ENCODE measurements at places on chromosomes 13 and 19.

- no peak for DNase-seq
Observed at GRCh38 chr19:55451163-55451964, 8.3 kb upstream of the SHISA7 start.

DNA sequence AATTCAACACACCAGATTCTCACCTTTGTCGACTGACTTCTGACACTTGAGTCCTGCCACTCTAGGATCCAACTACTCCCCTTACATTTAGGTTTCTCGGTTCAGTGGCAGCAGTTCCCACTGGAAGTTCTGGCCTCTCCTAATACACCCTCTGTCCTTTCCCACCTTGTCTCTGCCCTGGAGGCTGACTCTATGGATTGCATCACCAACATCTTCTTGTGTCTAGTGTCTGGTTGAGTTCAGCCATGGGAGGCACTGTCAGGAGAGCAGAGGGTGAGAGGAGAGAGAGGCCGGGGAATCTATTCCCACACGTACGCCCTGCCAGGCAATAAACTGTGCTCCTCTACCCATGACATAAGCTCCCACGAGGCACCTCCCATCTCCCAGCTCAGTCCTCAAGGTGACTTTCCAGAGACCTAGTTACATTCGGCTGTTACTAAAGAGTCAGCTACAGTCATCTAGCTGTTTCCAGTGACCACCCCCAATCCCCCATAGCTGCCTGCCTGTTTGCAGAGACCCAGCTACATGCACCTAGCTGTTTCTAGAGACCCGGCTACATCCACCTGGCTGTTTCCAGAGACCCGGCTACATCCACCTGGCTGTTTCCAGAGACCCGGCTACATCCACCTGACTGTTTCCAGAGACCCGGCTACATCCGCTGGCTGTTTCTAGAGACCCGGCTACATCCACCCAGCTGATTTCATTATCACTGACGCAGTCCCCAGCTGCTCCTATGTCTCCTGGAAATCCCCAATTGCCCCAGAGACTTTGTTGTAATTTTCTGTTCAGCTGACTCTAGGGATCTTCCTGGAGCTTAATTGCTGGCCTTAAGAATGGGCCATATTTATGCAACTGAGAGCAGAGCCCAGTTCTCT is 8.1 kb upstream of the LILRB4 start:
- DNase-seq = no peak

GRCh38 chr13:42022336-42022735 is 26.1 kb upstream of the DGKH start:
- DNase-seq = no peak

- DNase-seq = peak; percentile 0
Observed at GRCh38 chr13:64993514-64994164, 2236.5 kb downstream of the PCDH9 start.

DNA sequence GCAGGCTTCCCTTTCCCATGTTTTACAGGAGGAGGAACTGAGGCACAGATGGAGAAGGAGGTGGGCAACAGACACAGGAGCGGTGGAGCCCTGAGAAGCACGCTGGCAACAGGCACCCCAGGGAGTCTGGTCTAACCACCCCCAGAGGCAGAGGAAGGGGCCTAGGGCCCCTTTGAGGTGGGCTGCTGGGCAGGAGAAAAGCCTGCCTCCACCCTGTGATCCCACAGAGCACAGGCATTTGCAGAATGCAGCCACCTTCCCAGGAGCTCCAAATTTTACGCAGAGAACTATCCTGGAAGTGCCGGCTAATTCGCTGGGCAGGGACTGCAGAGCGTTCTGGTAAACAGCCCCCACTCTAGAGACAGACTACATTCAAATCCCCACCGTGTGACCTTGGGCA is 30.4 kb downstream of the RAB20 start:
- no peak for DNase-seq

DNA sequence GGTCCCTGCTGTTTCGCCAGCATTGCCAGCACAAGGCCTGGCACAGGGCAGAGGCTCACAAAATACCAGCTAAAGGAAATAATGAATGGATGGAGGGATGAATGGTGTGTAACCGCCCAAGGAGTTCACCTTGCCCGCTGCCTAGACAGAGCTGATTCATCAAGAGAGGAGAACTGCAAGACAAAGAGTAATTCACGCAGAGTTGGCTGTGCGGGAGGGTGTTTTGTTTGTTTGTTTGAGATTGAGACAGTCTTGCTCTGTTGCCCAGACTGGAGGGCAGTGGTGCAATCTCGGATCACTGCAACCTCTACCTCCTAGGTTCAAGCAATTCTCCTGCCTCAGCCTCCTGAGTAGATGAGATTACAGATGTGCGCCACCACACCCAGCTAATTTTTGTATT is 3.0 kb downstream of the OPA3 start:
- no peak for DNase-seq

GRCh38 chr19:44574186-44574950 is 39.0 kb upstream of the IGSF23 start:
- DNase-seq = no peak

DNA sequence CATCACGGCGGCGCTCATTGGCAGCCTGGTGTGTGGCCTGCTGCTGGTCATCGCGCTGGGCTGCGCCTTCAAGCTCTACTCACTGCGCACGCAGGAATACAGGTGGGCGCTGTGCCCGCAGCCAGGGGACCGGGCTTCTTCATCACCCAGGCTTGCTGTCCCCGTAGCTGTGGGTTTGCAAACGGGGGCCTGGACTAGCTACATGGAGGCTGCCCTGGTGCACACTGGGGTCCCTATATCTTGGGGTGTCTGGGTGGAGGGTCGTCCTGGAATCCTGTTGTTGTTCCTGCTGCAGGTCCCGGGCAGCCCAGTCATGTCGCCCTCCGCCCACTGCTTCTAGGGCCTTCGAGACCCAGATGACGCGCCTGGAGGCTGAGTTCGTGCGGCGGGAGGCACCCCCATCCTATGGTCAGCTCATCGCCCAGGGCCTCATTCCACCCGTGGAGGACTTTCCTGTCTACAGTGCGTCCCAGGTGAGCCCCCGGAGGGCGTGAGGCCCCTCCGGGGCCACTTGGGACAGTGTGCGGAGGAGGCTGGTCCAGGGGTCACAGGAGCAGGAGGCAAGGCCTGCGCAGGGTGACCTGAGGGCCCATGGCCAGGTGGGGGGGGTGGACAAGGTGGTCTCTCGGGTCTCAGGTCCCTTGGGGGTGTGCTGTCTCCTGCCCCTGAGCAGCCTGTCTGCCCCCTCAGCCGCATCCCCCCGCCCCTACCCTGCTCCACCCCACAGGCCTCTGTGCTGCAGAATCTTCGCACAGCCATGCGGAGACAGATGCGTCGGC is 12.3 kb downstream of the LRP3 start:
- no peak for DNase-seq

- no peak for DNase-seq
Observed at GRCh38 chr13:46341112-46341711, 45.8 kb downstream of the RUBCNL start.

- DNase-seq = peak; percentile 56
Observed at GRCh38 chr19:13155472-13156359, 5.5 kb downstream of the IER2 start.

GRCh38 chr19:5342573-5343201 is 2.1 kb upstream of the PTPRS start:
- DNase-seq = no peak

- no peak for DNase-seq
Observed at GRCh38 chr13:46996316-46997030, 99.6 kb upstream of the HTR2A start.

DNA sequence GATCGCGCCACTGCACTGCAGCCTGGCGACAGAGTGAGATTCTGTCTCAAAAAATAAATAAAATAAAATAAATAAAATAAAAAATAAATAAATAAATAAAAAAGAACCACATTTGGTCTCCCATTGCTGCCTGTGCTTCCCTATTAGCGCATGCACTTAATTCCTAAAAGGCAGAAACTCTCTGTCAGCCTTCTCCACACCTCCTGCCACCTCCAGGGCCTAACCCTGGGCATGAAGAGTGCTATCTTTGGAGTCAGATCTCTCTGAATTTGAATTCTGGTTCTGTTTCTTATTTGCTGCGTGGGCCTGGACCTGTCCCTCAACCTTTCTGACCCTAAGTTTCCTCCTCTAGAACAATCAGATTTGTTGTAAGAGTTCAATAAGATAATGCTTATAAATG is 11.3 kb downstream of the NCAN start:
- no peak for DNase-seq

DNA sequence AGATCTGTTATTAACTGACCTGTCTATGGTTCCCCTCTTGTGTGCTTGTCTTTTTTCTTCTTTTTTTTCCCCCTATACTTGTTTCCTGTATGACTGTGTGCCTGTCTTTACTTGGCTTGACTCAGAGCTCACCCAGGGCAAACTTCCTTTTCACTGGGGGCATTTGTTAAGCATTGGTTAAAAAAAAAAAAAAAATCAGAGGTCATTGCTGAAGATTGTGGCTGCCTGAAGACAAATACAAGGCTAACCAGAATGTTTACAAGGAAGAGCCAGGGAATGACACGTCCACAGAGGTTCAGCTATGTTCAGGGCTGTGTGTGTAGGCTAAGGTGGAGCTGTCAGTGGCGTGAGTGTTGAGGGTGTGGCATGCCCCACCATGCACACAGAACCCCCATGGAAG is 47.1 kb downstream of the LNX2 start:
- DNase-seq = no peak

GRCh38 chr13:85313761-85314503 is 485.3 kb downstream of the SLITRK6 start:
- DNase-seq = peak; percentile 16

- no peak for DNase-seq
Observed at GRCh38 chr13:41058295-41059070, 2.8 kb upstream of the WBP4 start.

DNA sequence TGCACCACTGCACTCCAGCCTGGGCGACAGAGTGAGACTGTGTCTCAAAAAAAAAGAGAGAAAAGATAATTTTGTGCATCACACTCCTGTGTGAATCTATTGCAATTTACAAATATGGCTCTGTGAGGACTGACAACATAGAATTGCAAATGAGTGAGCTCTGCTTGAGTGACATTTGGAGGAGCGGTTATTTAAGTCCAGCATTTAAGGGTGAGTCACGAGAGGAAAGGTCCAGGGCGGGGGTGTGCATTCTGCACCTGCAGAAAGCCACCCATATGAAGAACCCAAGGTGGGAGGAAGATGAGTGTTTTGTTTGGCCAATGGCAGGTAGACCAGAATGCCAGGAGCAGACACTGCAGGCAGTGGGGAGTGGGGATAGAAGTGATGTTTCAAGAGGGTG is 58.5 kb downstream of the DGKH start:
- DNase-seq = no peak

GRCh38 chr19:55376241-55376933 is at the start of gene TMEM190:
TMEM190 (plus strand) TSS chr19:55376826; CDS start chr19:55376854, 28 bp downstream.
- DNase-seq = no peak

- peak; percentile 10 for DNase-seq
Observed at GRCh38 chr13:32940601-32941000, 75.6 kb upstream of the KL start.

- DNase-seq = no peak
Observed at GRCh38 chr13:95656386-95657015, 12.0 kb upstream of the DZIP1 start.

DNA sequence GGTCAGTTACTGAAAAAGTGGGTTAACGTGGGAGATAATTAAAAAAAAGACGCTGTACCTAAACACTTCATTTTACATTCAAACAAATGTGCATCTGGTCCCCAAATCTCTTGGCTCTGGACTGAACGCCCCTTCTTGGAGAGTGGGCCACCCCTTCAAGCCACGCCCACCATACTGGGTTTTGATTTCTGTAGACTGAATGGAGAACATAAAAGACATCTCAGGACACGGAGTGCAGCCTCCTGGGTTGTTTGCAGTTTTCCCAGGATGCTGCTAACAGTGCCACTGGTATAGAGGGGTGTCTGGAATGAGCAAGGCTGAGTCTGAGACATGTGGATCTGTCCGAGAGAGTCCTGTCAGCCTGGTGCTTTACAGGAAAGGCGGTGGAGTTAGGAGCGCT is 10.6 kb downstream of the TFDP1 start:
- DNase-seq = no peak

- DNase-seq = no peak
Observed at GRCh38 chr19:924553-925086, 1.2 kb upstream of the ARID3A start.

DNA sequence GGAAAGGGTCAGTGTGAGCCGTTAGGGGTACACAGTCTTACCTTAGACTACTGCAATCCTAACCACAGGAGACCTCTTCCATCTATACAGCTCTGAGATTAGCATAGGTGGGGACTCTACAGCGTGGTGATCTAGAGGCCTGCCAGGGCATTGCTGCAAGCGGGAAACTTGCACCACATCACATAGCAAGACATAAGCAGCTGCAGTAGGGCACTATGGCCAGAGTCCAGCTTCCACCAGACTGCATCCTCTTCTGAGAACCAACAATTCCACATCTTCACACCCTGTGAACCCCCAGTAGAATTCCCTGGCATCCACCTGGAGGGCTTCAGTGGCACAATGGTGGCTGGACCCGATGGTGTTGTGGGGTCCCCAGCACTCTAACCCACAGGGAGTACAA is 1564.3 kb upstream of the PRR20A start:
- no peak for DNase-seq

DNA sequence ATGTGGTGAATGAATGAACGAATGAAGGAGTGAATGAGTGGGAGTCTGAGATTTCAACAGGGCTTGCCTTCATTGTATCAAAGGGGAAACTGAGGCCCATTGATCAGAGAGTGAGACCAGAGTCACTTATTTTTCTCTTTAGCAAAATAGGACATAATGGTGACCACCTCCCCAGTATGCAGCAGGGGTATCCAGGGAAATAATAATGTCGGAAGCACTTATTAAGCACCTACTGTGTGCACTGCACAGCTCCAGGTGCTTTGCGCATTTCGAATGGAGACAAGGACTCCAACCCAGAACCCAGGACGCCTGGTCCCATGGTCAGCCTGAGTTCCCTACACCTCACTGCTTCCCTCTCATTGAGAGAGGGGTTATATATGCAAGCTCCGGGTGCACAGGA is 26.8 kb upstream of the SEMA6B start:
- DNase-seq = no peak

DNA sequence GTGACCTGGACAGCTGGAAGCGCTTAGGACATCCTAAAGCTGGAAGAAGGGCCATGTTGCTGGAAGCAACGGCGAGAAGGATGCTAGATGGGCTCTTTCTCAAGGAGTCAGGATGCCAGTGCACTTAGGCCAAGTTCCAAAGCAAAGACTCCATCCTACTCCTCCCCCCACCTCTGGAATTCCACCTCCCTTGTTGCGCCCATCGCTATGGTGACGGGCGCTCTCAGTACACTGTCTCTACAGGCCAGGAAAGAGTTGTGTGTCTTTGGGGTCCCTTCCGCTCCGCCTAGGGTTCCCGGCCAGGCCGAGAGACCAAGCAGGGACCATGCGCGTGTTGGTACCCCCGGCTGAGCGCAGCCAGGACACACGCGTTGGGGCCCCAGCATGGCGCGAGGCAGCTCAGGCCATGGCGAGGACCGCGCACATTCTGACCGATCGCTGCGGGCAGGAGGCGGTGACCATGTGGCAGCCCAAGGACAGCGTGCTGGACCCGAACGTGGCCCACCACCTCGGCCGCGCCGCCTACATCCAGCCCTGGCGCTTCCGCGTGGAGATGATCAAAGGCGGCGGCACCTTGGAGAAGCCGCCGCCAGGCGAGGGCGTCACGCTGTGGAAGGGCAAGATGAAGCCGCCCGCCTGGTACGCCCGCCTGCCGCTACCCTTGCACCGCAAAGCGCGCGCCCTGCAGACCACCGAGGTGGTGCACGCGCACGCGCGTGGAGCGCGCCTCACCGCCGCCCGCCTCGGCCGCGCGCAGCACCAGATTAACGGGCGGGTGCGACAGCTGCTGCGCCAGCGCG is 31.0 kb upstream of the SLC1A6 start:
- DNase-seq = peak; percentile 16
